ENCODE measurements at places on chromosomes 16 and 17. TPM values are rescaled to one million over a fixed set of nuclear protein-coding genes. Genes with fewer than 3 reads are reported as not detected.

CDK5R1 gene
- 1.2 TPM for total RNA-seq

- DNase-seq = no peak
Measured at GRCh38 chr16:62701426-62701825, 665.2 kb upstream of the CDH8 start.

DNA sequence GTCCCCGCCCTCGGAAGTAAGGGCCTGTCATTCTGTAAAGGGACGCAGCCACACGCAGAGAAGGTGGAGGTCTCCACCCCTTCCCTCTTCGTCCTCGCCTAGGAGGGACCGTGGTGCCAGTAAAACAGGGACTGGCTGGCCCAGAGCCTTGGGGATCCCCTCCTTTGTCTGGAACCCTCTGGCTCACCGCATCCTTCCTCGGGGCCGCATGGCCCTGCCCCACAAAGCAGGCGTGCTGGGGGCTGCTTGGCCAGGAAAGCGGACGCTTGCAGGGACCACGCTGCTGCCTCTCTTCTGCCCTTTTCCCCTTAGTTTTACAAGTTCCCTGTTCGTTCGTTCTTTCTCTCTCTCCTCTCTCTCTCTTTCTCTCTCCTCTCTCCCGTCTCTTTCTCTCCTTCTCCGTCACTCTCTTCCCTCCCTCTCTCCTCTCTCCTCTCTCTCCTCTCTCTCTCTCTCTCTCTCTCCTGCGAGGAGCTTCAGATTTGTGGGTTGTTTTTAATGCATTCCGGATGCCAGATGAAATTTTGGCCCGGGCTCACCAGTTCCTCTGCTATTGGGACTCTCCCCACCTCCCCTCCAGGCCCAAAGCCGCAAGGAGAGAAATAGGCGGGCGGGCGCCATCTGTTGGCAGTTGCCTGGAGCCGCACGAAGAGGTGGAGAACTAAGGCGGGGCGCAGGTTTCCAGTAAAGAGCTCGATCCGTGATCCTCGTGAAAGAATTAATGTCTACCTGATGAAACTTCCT, 35.1 kb upstream of the CDRT4 start:
- peak; percentile 97 for DNase-seq

SNX11 gene
- total RNA-seq = 10.5 TPM

DNA sequence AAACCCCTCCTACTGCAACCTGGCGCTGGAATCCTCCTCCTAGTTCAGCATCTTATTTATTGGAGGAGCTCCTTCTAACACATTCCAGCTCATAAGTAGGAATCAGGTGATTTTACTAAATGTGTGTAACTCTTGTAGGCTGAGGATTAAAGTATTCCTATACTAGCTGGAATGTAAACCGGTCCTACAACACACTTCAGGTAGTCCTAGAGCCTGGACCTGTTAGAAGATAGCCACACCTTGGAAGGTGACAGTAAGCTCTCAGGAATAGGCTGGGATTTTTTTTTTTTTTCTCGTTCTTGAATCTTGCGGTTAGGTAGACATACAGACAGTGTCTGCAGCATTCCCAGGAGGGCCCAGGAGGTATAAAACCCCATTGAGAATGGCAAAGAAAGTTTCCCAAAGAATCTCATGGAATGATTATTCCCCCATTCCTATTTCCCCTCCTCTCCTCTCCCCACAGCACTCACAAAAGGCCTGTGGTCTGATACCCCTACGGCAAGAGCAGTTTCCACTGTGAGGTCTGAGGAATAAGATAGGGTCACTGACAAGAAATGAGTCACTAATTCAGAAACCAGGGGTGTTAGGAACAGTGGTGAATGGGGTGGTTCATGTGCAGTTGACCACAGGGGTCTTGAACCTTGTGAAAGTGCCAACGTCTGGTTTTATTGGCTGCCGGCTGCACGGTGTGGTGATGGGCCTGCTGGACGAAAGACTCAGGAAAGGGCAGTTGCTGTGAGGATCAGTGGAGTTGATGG, 267.1 kb downstream of the UTP18 start:
- DNase-seq = no peak

DNA sequence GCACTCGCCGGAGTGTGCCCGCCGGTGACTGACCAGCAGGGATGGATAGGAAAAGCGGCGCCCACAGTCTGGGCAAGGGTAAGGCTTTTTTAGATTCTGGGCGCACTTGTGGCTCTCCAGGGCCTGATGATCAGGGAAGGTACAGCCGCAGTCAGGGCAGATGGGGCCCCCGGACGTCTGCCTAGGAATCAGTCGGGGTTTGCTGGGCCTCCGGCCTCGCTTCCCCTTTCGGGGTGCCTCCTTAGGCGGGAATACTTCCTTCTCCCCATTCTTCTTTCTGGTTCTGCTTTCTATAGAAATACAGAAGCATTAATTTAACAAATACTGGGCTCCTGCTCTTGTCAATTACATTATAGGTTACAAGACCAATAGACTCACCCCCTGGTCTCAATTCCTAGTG, 5.0 kb downstream of the ZNF689 start:
- DNase-seq = no peak

- DNase-seq = no peak
Measured at GRCh38 chr17:6072611-6073010, 2.4 kb downstream of the WSCD1 start.

DNA sequence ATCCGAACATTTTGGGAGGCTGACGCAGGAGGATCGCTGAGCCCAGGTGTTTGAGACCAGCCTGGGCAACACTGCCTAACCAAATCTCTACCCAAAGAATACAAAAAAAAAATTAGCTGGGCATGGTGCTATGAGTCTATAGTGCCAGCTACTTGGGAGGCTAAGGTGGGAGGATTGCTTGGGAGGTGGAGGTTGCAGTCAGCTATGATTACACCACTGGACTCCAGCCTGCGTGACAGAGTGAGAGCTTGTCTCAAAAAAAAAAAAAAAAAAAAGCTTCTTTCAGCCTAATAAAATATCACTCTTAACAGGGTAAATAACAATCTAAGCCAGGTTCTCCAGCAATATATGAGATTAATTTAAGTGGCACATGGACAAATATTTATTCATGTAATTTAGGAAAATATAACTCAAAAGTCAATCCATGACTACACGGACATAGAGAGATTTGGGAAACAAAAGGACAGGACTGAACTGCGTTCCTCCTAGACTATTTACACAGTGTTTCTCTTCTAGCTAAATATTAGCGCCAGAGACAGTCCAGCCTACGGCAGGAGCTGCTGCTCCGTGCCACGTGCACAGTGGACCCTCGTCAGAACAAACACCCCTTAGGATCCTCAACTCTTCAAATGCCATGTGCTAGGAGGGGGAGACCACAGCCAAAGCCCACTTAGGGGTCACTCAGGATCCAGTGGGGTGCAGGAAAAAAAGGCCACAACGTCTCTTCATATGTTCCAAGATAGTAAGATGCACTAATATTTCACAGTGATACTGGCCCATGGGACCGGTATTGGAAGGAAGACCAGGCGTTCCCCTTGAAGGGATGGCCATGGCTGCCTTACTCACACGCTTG, 8.7 kb downstream of the USP36 start:
- no peak for DNase-seq
